ENCODE measurements at places on chromosomes 7 and 10.

DNA sequence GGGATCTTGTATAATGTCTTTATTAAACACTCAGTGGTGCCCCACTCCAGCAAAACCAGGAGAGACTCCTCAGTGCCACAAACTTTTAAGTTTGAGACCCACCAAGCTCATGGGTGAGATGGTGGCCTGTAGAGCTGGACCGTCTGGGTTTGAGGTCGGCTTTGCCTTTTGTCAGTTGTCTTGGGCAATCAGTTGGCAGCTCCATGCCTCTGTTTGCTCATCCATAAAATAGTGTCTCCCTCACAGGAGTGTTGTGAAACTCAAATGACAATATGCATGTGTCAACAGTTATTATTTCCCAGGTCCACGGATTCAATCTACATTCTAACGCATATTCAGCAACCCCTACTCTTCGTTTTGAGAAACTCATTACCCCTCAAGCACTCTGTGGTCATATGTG, 367.8 kb upstream of the C7orf33 start:
- no peak for DNase-seq

DNA sequence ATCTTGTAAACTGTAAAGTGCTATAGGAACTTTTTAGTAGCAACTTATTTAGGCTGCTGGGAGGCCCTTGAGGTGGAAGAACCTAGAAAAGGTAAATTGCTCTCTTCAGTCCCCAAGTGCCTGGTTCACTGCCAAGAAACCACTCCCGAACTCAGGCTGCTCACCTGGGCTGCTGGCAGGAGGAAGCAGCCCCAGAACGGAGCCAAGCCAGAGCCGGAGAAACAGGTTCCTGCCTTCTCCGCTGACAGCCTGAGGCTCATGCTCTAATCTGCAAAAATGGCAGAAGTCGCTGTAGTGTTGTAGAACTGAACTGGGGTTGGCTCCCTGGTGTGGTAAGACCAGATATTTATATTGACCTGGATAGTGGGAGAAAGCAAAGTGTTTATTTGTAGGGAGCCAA, 136.0 kb downstream of the CUL2 start:
- DNase-seq: no peak

DNA sequence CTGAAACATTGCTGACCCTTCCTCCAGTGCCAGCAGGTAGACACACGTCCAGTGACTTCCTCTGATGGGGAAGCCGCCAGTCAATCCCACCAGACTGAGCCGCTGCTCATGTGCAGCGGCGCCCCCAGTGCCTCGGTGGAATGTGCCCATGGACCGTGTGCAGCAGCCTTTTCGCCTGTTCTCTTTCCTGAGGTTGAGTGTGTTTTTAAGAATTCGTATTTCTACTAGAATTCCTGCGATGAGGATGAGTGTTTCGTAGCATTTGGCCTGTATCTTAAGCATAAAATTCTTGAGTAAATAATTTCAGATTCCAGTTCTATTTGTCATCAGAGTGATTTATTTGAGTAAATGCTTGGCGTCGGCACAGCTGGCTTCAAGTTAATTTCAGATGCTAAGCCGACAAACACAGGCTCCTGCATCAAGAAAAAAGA, 35.4 kb downstream of the BNIP3 start:
- no peak for DNase-seq

DNA sequence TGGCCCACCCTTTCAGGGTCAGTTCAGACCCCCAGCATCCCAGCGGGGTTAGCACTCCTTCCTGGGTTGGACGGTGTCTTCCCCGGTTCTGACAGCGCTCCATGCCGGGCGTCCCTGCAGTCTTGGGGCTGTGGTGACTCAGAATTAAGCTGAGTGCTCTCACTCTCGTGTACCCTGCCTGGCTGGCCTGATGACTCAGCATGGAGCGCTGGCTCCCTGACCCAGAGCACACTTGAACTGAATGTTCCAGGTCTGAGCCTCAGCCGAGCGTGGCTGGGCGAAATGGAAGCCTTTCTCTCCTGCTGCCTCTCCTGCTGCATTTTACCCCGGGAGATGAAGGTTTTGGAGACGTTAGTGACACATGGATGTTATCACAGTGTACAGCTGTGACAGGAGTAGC, 7.1 kb downstream of the BAG3 start:
- DNase-seq: no peak

DNA sequence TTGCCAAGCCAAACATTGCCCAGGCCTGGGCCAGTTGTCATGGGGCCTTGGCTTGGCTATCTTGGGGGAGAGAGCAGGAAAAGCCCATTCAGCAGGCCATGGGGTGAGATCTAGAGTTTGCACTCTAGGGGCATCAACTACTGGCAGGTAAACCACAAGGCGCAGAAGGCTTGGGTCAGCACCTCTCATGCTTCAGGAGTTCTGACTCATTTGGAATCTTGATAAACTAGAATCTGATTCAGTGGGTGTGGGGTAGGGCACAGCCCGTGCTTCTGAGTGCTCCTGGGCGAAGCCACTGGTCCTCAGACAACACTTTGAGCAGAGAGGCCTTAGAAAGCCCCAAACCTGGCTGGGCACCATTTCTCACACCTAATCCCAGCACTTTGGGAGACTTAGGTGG, 81.1 kb downstream of the RGS10 start:
- no peak for DNase-seq

DNA sequence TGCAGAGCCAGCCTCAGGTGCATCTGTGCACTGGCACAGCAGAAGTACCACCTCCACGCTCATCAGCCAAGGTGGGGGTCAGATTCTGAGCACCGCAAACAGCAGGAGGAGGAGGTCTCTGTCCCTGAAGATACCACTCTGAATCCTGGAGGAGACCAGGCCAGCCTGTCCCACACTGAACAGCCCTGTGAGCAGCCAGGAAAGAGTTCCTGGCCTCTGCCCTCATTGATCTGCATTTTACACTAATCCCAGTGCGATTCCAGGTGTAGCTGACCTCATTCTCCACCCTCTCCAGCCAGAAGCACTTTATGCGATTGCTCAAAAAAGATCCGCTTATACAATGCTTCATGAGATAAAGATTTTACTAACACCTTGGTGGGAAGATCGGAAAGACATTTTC, 99.1 kb upstream of the CACUL1 start:
- DNase-seq: no peak

DNA sequence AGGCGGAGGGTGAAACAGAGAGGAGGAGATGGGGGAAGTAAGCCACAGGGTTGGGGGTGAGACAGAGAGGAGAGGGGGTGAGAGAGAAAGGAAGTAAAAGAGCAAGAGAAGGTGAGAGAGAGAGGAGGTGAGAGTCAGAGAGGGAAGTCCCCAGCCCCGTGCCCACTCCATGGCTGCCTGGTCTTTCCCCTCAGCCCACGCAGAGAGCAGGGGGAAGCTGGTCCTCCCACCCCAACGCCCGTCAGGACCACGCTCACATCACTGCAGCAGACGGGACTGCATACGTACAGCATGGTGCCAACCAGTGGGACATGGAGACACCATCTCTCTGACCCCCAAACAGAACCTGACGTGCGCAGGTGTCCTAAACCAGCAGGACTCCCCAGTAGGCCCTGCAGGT, 12.1 kb upstream of the PDGFA start:
- no peak for DNase-seq

DNA sequence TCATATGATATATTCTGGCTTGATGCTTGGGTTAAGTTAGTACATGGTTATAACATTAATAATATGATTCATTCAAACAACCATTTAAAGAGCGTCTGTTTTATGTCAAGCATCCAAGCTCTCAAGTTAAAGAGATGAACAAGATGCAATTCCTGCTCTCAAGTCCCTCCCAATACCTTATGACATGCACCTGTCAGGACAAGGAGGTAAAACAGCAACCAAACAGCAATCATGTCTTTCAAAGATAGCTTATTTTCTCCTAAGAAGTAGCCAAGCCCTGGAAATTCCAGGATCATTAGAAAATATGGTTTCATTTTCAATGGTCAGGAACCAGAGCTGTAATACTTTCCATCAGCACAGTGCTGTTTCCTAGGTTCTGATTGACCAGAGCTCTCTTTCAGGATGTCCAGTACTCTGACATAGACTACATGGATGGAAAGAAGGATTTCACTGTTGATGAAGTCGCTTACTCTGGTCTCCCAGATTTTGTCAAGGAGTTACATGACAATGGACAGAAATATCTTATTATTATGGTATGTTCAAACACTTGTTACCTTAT, 29.0 kb downstream of the MGAM2 start:
- DNase-seq: no peak

- no peak for DNase-seq
These were observed 469.2 kb downstream of the ADRA2A start for GRCh38 chr10:111545861-111546605.

DNA sequence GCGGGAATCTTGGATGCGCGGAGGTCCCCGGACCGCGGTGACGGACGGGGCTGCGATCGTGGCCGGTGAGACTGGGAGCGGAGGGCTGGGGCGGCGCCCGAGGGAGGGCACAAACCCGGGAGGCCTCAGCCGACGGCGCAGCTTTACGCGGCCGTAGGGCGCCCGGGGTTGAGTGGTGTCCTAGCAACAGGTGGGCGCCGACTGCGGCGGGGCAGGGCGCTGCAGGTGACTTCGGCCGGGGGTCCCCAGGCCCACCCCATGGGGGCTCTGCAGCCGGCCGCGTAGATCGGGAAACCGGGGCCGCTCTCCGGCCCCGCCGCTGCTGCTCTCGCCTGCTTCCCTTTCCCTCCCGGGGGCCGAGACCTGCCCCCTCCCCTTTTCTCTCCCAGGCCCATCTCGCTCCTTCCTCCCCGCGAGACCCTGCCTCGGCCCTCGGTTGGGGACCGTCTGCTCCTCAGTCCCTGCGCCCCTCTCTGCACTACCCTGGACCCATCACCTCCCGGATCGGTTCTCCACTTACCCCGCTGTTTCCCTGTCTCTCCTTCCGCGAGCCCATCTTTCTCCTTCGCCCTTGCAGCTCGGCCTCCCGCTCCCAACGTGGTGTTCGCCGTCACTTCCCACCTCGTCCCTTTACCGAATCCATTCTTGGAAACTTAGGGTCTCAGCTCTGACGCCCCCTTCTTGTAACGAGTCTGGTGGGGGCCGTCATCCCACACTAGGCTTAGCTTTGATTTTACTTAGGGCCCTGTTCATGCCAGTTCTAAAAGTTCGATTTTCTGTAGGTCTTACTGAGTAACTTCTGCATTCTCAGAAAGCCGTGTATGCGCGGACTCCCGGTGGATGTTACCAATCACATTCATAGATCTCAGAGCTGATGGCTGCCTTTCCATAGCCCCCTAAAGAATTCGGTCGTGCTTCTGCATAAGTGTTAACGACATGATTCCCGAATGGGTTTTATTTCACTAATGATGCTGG, 18.5 kb upstream of the ACBD5 start:
- no peak for DNase-seq

DNA sequence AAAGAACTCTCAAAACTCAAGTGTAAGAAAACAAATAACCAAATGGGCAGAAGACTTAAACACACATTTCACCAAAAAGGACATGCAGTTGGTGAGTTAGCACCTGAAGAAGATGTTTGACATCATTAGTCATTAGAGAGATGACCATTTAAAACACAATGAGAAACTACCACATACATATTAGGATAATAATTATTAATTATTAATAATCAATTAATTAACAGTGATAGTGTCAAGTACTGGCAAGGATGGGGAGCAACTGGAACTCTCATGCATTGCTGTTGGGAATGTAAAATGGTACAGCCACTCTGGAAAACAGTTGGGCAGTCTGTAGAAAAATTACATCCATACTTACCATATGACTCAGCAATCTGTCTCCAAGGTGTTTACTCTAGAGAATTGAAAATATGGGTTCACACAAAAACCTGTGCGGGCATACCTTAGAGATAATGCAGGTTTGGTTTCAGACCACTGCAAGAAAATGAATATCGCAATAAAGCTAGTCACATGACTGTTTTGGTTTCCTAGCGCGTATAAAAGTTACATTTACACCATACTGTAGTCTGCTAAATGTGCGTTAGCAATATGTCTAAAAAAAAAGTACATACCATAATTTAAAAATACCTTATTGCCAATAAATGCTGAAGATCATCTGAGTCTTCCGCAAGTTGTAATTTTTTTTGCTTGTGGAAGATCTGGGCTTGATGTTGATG, 30.3 kb downstream of the ARID5B start:
- no peak for DNase-seq

DNA sequence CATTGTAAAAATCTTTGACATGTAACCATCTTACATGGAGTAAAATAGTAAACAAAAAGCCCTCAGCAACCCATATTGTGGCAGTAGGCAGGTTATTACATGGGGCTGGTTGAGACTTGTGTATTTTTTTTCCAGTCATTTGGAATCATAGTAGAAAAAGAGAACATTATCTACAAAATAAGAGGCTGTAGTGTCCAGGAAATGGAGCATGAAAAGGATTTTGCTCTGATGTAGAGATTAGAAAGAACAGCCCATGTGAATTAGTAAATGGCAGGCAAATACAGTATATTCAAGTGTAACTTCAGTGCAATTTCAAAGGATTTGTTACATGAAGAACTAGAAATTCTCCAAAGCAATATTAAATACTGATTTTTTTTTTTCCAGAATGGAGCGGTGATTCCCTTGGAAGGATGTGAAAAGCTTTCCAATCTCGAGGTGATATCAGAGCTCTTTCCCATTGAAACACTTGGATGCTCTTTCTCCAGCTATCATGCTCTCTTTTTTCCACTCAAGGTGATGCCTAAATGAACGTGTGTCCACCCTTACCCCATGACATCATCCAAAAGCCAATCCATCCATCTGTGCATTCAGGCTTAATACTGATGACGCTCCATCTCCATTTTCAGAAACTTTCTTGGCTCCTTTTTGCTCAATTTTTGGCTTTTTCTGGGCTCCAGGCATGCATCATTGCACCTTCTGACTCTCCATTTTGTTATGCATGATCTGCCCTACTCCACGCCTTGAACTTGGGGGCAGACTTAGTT, 1034.7 kb downstream of the TYW1 start:
- no peak for DNase-seq

DNA sequence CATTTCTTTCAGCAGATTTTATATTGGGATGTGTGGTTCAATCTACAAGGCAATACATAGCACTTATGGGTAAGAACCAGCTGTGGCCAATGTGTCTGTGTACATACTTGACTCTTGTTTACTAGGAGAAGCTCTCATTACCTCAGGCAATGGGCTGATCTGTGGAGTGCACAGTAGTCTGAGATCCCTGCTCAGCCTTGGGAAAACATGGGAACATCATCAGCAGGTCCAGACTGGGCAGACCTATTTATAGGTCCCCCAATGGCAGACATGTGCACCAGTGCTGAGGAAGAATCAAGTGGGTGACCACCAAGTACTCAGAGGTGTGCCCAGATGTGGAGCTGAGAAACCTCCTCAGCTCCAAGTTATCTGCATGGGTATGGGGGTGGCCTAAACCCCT, 349.7 kb downstream of the KIF20B start:
- no peak for DNase-seq

- DNase-seq: no peak
These were observed 43.3 kb upstream of the AMPH start for GRCh38 chr7:38674513-38674912.
